ENCODE measurements at places on chromosomes 4 and X. TPM values are rescaled to one million over a fixed set of nuclear protein-coding genes. Genes with fewer than 3 reads are reported as not detected.

SSX4 gene
- total RNA-seq, result not detected

GPC3 gene
- total RNA-seq, result 7.0 TPM

CENPVL1 gene
- total RNA-seq, result not detected

CRMP1 gene
- 2.0 TPM for total RNA-seq

FMR1 gene
- total RNA-seq, result 51.8 TPM

NEIL3 gene
- total RNA-seq, result 0.99 TPM

TLR3 gene
- 14.9 TPM for total RNA-seq

MID1 gene
- 19.3 TPM for total RNA-seq

PAGE5 gene
- total RNA-seq, result not detected

GPM6B gene
- total RNA-seq, result 16.6 TPM

ARMCX2 gene
- total RNA-seq, result 36.3 TPM

KLB gene
- total RNA-seq, result not detected

INPP4B gene
- total RNA-seq, result 36.8 TPM

SAT1 gene
- 269 TPM for total RNA-seq

RXFP1 gene
- total RNA-seq, result 0.57 TPM

POU4F2 gene
- total RNA-seq, result not detected

RHOXF2B gene
- total RNA-seq, result not detected

PRKG2 gene
- 0.24 TPM for total RNA-seq

HDX gene
- total RNA-seq, result 10.4 TPM

HS3ST1 gene
- total RNA-seq, result 4.2 TPM

MAP9 gene
- 12.4 TPM for total RNA-seq

H2BW2 gene
- total RNA-seq, result not detected

CDKL2 gene
- total RNA-seq, result 2.8 TPM

GALNTL6 gene
- 1.6 TPM for total RNA-seq

USP17L30 gene
- total RNA-seq, result not detected

CTAG1A gene
- total RNA-seq, result not detected

AMTN gene
- total RNA-seq, result not detected

S100P gene
- total RNA-seq, result 1.9 TPM

DCAF16 gene
- total RNA-seq, result 29.2 TPM

DDIT4L gene
- total RNA-seq, result 6.1 TPM

SOD3 gene
- total RNA-seq, result 380 TPM

LGI2 gene
- 10.3 TPM for total RNA-seq

SLC16A2 gene
- 30.6 TPM for total RNA-seq

ODAM gene
- not detected for total RNA-seq

FRAS1 gene
- total RNA-seq, result 0.87 TPM

CYBB gene
- total RNA-seq, result 43.2 TPM

CYLC1 gene
- not detected for total RNA-seq

NPY1R gene
- total RNA-seq, result 40.2 TPM

UGT2B17 gene
- not detected for total RNA-seq

FAM47E gene
- total RNA-seq, result 2.4 TPM

ADAM29 gene
- not detected for total RNA-seq

UGT2B11 gene
- total RNA-seq, result not detected

TMSB15A gene
- 0.55 TPM for total RNA-seq

LANCL3 gene
- 2.2 TPM for total RNA-seq
